ENCODE measurements at places on chromosomes 5 and 9.
A peak's percentile ranks its signal among the peaks of the same experiment; 100 is the strongest.

DNA sequence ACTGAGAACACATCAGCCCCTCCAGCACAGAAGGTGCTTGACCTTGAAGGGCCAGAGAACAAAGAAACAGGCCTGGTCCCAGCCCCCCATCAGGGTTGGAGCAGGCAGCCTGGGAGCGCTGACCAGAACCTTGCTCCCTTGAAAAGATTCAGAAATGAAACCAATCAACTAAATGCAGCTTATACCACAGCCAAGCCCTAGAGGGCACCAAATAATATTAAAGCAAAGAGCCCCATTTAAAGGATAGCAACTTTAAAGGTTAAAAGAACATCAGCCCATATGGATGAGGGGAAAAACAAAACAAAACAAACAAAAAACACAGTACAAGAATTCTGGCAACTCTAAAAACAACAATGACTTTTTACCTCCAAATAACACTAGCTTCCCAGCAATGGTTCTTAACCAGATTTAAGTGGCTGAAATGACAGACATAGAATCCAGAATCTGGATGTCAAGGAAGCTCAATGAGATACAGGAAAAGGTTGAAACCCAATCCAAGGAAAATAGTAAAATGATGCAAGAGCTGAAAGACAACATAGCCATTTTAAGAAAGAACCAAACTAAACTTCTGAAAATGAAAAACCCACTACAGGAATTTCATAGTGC, 471.9 kb downstream of the MTRR start:
- peak; percentile 33 for DNase-seq

- no peak for DNase-seq
These were observed 993.9 kb upstream of the ACO1 start for GRCh38 chr9:31390403-31391025.

GRCh38 chr5:109844695-109845094, 155.0 kb downstream of the MAN2A1 start:
- DNase-seq = no peak

GRCh38 chr5:172768573-172769341, 2.2 kb downstream of the DUSP1 start:
- no peak for DNase-seq

DNA sequence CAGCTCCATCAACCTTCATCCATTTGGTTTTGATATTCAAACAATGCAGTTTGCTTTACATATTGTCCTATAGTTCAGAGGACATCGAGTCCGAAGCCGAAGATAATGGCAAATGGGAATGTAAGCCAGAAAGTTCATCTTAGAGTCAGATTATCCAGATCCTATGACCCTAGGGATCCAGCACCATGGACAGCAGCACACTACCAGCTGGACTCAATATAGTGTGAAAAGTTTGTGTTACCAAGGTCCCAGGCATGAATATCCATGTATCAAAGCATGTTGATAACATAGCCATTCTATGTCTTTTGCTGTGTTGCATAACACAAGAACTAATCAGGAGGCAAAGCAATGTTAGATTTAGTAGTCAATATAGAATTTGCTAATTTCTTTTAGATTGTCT, 46.3 kb downstream of the FSTL4 start:
- no peak for DNase-seq

GRCh38 chr9:113890704-113891103, 14.6 kb downstream of the ZNF618 start:
- no peak for DNase-seq

- DNase-seq = no peak
These were observed 1293.7 kb upstream of the C9orf72 start for GRCh38 chr9:28866951-28867350.

DNA sequence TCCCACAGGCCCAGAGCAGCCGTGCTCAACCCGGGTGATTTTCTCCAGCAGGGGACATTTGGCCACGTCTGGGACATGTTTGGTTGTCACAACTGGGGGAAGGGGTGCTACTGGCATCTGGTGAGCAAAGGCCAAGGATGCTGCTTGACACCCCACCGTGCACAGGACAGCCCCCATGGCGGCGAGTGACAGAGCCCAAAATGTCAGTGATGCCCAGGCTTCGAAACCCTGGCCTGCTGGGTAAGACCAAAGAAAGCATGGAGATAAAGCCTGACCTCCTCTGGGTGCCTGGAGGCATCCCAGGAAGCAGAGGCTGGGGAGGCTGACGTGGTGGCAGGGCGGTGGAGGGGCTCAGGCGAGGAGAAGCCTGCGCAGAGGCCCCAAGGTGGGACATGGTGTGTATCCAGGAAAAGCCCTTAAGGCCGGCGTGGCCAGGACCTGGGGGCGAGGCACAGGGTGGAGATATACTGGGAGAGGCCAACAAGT, 66.4 kb downstream of the ZNF354C start:
- DNase-seq = no peak

GRCh38 chr5:179316111-179316551, 29.1 kb downstream of the ADAMTS2 start:
- DNase-seq = no peak

DNA sequence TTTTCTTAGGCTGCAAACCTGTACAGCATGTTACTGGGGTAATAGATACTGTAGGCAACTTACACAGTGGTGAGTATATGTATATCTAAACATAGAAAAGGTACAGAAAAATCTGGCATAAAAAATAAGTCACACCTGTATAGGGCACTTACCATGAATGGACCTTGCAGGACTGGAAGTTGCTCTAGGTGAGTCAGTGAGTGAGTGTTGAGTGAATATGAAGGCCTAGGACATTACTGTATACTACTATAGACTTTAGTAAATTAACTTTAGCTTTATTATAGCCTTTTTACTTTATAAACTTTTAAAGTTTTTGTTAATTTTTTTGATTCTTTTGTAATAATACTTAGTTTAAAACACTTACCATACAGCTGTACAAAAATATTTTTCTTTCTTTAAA, 51.3 kb downstream of the DENND4C start:
- DNase-seq = no peak

- peak; percentile 89 for DNase-seq
These were observed at the start of gene PLGRKT for GRCh38 chr9:5437254-5438216. Gene PLGRKT, minus strand, starts transcription at chr9:5437925. Its CDS starts 5,948 bp downstream, at chr9:5431977.

DNA sequence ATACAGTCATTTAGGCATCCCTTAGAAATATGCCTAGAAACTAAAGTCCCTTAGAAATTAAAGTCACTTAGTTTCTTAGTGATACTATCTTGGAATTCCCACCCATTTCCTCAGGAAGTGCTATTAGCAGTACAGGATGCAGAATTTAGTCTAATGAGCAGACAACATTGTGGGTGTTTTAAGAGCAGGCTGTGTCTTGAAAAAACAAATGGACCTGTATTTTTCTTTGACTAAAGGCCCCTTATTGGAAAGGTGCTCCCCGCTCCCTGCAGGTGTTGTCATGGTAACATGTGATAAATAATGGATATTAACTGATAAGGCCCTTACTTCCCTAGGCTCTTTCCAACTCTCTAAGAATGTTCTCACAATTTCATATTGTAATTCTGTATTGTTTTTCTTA, 38.8 kb upstream of the STARD4 start:
- DNase-seq = no peak

GRCh38 chr9:105082843-105083242, 154.9 kb upstream of the ABCA1 start:
- no peak for DNase-seq

DNA sequence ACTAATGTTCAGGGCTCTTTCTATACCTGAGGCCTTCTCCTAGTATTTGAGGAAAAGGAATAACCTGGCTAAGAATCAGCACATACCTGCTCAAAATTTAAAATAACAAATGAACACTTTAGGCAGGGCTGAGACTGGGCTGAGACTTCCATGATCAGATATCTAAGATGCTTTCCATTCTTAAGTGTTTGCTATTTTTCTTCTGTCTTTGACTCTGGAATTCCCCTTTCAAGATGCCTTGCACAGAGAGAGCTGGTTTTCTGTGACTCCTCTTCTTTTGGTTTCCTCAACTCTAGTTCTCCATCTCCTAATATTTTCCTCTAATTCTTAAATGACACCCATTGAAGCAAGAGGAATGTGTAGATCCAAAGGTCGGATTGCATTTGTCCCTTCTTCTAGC, 61.1 kb downstream of the DPYSL3 start:
- DNase-seq = no peak

DNA sequence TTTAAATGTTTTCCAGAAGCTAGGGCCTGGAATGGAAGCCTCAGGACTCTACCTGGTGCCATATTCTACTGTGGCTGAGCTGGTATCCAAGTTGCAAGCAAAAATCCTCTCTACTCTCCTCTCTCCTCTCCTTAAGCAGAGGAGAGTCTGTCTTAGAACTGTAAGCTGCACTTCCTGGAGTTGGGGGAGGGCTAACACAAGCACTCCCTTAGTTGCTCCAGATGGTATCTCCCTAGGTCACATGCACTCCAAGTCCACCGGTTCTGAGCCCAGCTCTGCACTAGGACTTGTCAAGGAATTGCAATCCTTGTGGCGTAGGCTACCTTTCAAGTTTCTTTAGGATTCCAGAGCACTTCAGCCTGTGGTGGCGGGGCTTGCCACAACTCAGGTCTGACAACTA, 513.9 kb upstream of the RGMB start:
- DNase-seq = no peak

DNA sequence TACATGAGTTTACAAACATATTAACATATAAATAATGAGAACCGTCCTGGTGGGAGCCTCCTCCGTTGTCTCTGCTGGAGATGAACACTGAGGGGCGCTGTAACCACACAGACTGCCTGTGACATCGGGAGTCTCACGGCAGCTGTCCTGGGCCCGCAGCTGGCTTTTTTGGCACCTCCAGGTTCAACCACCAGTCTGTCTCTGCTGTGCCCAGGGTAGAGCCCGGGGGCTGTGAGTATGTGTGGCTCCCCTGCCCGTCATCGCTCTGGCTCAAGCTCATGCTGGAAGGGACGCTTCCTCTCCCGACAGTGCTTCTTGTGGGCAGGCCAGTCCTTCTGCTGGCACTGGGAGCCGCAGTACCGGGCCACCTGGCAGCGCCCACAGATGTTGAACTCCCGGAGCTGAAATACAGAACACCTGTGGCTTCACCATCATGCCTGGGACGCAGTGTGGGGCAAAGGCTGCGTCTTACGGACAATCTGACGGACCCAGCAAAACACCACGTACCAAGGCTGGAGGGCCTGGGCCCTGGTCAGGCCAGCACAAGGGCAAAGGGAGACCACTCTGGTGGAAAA, 3.6 kb upstream of the DPH7 start:
- no peak for DNase-seq

- DNase-seq = no peak
These were observed 70.9 kb downstream of the SETX start for GRCh38 chr9:132283863-132284262.

DNA sequence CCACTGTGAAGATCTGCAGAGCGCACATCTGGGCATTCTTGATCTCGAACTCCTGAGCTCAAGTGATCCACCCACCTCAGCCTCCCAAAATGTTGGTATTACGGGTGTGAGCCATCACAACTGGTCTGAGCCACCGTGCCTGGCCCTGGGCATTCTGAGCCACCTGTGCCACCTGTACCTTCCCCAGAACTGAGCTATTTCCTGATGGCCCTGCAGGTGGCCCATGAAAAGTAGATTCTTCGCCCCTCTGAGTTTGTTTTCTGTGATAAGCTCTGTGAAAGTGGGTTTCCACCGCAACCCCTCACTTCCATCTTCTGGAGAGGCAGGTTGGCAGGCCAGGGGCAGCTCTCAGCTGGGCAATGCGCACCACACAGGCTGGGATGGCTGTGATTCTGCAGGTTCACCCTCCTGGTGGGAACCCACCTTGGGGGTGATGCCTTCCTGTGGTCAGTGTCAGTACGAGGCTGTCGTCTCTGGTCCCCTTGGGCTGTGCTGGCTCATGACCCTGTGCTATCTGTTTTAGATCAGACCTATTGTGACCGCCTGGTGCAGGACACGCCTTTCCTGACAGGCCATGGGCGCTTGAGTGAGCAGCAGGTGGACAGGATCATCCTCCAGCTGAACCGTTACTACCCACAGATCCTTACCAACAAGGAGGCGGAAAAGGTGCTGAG, 11.3 kb downstream of the CARD19 start:
- DNase-seq = no peak

DNA sequence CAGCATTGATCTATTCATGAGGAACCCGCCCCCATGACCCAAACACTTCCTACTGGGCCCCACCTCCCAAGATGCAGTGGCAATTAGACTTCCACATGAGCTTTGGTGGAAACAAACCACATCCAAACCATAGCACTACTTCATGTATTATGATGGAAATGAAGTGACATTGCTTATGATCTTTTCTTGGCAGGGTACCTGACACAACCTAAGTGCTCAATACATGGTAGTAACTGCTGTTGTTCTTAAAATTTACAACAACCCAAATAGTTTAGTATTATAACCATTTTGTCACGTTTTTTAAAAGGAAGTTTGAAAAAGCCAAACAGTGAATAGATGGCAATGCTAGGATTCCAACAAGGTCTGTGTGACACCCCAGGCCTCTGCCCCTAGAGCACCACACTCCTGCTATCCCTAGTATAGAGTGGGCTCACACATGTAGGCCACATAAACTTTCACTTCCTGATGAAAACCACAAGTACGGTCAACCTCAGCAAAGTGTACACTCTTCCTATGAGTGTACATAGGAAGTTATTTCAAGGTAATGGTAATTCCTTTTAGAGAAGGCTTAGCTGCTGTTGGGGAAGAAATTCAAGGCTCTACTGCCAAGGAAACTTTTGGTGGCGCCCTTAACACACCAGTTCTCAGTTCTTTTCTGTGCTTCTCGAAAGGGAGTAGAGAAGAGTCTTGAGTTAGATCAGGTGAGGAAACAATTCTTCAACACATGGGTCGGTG, 97.6 kb downstream of the ARSB start:
- DNase-seq = peak; percentile 30

GRCh38 chr5:102229685-102230084, 66.4 kb downstream of the SLCO4C1 start:
- DNase-seq = no peak

- peak; percentile 26 for DNase-seq
These were observed 145.7 kb downstream of the ARHGAP26 start for GRCh38 chr5:142915813-142916424.

- no peak for DNase-seq
These were observed 127.8 kb downstream of the FOCAD start for GRCh38 chr9:20811872-20812271.

- no peak for DNase-seq
These were observed 1.7 kb downstream of the GRIN3A start for GRCh38 chr9:101736717-101737116.

DNA sequence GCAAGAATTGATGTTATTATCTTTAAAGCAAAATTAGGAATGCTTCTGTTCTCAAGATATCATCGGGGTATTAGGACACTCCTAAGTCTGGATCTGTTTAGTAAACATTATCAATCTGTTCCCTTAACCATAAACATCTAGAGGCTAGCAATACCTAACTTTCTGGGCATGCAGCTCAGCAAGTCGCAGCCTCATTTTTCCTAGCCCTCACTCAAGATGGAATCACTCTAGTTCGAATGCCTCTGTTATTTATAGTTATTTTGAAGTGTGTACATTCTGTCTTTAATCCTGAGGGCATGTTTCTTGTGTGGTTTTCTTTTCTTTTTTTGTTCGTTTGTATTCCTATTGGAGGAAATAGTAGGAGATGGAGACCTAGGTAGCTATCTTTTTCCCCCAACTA, 66.9 kb downstream of the FER start:
- DNase-seq = no peak
